LoVo (cell line): ENCODE measurements at places on chromosomes 5 and 9.

- DNase-seq: no peak
These were observed 37.2 kb upstream of the KIF2A start for GRCh38 chr5:62268792-62269191.

- no peak for DNase-seq
These were observed 996.0 kb upstream of the ARRDC3 start for GRCh38 chr5:92378966-92379611.

GRCh38 chr5:111461255-111461671 is 51.1 kb downstream of the STARD4 start:
- DNase-seq: no peak

DNA sequence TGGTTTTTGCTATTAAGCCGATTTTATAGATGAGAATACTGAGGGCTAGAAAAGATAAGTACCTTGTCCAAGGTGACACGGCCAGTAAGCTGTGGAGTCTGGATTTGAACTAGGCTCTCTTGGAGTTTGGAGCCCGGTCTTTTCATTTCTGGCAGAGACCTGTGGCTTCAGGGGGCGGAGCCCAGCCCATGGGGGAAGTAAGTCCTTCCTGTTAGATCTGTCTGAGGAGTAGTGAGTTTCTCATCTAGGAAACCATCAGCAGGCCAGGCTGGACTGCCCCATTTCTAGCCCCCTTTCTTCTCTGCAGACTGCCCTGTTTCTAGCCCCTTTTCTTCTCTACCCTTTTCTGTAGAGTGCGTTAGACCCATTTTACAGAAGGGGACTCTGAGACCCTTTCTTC is 521 bp upstream of the PTGS1 start:
- DNase-seq: no peak

- peak; percentile 44 for DNase-seq
These were observed 355.5 kb downstream of the TLR4 start for GRCh38 chr9:118059484-118060278.

GRCh38 chr5:179820483-179821297 is at the start of gene SQSTM1:
Gene SQSTM1, plus strand, starts transcription at chr5:179820905. Its CDS starts 32 bp downstream, at chr5:179820937.
- DNase-seq: peak; percentile 81

DNA sequence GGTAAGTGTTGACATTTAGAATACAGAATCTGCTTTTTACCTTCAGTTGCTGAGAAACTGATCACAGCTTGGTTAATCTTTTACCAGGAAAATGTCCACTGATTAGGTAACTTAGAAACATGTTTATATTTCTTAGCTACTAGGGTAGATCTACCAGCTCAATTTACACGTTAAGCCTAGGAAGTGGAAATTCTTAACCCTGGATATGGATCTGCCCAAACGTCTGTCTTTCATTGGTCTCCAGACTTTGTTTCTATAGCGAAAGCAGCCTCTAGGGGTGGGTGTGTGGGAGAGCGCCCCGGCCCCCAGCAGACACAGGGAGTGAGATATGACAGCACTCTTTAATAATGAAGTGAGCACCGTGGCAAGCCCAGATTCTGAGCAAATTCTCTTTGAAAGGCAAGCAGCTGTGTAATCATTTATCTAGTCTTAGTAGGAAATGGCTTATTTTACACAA is 141.6 kb upstream of the ZNF608 start:
- DNase-seq: peak; percentile 29

DNA sequence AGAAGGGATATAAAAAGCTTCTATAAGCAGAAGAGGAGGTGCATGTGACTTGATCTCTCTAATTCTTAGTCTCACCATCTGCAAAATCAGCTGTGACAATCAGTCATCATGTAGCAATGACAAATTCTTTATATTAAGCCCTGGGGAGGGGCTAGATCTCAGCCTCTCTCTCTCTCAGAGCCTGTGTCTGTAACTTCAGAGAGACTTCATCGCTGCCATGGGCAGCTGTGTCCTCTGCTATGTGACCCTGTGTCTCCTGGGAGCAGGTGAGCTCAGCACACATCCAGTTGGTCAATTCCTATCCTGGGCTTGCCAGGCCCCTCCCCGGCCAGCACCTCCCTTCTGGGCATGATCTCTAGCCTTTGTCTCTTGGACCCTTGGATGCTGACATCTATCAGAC is 109.6 kb downstream of the ANKRD18B start:
- no peak for DNase-seq

GRCh38 chr9:69486498-69486897 is 161.5 kb downstream of the ENTREP1 start:
- DNase-seq: no peak

DNA sequence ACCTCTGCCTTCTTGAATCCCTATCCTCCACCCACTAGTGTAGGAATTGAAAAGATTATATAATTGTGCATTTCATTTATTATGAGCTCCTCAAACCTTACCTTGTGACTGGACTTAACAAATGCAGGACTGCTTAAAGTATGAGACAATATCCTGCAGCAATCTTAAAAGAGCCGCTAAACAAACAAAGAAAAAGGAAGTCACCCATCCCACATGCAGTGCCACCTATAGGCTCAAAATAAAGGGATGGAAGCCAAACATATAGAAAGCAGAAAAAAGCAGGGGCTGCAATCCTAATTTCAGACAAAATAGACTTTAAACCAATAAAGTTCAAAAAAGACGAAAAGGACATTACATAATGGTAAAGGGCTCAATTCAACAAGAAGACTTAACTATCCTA is 8.7 kb downstream of the PCAT7 start:
- DNase-seq: no peak

DNA sequence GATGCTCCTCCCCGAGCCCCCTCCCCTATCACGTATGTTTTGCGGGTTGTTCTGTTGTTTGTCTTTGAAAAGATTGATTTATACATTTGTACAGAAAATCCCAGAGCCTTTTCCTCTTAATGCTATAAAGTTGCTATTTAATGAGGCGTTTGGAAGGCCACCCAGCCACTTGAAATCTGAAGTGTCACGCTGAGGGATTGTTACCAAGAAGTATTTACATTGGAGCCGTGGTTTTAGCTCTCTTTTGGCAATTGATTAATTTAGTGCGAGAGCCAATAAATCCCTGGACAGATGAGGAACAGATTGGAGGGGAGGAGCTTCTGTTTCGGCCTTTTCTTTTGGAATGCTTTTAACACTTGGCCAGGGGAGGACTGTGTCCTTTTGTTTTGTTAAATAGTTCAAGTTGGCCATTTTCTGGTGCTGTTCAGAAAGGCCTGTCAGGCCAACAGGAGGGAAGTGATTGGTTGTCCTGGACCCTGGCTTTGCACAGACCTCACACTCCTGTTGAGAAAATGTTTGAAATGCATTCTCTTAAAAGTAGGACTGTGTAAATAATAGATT is 250.2 kb downstream of the PDZD2 start:
- DNase-seq: no peak

DNA sequence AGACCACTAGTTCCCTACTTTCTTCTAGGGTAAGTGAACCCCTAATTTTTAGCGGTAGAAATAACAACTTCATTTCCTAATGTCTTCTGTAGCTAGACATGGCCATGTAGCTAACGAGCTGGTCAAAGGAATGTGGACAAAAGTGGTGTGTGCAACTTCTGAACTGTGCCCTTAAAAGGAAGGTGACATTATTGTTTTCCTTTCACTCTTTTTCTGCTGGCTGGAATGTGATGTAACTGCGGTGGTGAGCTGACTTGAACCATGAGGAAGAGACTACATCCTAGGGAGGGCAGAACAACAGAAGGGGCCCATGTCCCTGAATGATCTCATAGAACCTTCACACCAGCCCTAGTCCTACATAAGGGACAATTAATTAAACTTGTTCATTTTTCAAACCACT is 1.3 kb upstream of the SNX2 start:
- no peak for DNase-seq

- DNase-seq: no peak
These were observed 1.9 kb downstream of the LPAR1 start for GRCh38 chr9:111036429-111036789.

GRCh38 chr5:139340051-139340450 is 1.6 kb upstream of the PAIP2 start:
- DNase-seq: no peak

- DNase-seq: no peak
These were observed 8.3 kb upstream of the YTHDC2 start for GRCh38 chr5:113505181-113505580.

- no peak for DNase-seq
These were observed 16.0 kb upstream of the SLC22A4 start for GRCh38 chr5:132277971-132278853.

DNA sequence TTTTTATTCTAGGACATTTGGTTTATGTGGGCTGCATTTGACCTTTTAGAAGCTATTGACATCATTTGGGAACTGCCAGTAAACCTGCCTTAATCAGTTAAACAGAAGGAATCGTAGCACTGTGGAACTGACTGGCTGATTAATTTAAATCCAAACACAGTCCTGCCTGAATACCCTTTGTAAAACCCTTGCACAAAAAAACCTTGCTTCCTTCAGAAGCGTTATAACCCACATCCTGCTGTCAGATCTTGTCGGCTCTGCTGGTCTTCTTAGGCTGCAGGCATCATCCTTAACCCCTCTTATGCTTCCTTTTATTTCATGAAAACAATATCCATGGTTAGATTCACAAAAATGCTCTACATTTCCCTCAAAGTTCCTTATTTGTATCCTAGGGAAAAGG is 46.3 kb downstream of the PAM start:
- DNase-seq: no peak

DNA sequence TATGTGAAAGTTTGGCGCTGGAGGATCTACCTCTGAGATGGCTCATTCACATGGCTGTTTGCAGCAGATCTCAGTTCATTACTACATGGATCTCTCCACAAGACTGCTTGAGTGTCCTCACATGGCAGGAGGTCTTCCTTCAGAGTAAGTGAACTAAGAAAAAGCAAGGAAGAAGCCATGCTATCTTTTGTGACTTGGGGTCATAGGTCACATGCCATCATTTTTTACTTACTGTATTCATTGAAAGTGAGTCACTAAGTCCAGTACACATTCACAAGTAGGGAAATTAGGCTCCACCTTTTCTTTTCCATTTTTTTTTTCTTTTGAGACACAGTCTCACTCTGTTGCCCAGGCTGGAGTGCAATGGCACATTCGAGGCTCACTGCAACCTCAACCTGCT is 8.7 kb upstream of the CDKN2AIPNL start:
- peak; percentile 34 for DNase-seq

GRCh38 chr5:154664869-154665268 is 90.3 kb upstream of the LARP1 start:
- DNase-seq: no peak

DNA sequence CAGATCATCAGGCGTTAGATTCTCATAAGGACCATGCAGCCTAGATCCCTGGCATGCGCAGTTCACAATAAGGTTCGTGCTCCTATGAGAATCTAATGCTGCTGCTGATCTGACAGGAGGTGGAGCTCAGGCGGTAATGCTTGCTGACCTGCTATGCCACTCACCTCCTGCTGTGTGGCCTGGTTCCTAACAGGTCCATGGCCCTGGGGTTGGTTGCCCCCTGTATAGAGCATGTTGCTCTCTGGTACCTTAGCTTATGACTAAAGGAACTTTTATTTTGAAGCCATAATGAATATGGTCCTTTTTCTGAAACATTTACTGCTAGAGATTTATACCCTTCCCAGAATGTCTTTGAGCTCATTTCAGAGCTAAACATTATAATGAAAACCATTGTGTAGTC is 3.1 kb downstream of the MAN2A1 start:
- DNase-seq: no peak

GRCh38 chr5:123696921-123697341 is 185.0 kb downstream of the CSNK1G3 start:
- DNase-seq: no peak

DNA sequence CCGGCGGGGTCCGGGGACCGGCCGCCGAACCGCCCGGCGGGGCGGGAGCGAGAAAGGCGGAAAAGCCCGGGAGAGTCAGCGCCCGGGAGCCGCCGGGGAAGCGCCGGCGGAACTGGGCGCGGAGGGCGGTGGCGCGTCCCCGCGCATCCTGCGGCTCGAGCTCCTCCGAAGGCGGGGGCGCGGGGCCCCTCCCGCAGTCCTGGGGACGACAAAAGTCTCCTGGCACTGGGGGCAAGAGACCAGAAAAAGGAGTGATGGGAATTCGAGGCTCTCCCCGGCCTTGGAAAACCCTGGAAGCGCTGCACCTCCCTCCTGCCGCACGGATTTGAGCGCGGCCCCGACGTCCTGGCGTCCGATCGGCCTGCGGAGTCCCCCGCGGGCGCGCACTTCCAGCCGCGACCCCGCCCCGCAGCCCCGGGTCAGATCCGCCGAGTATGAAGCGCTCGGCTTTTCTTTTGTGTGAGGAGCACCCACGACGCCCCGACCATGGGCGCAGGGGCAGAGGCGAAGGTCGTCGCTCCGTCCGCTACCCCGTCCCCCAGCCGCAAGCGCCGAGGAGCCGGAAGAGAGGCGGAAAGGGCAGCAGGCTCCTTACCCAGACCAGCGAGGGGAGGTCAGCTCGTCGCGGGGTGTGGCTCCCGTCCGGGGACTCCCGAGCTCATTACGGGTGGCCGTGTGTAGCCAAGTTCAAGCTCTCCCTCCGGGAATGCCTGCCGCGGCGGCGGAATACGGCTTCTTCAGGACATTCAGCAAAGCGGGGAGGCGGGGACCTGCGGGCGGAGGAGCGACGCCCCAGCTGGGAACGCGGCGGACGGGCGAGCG is at the start of gene EPB41L4A:
Gene EPB41L4A (minus strand): TSS at position 114 of the 822 bp plus-strand sequence. CDS start 238 bp downstream, outside the sequence.
- peak; percentile 65 for DNase-seq

- DNase-seq: no peak
These were observed 33.1 kb downstream of the RAB3C start for GRCh38 chr5:58615972-58616371.

DNA sequence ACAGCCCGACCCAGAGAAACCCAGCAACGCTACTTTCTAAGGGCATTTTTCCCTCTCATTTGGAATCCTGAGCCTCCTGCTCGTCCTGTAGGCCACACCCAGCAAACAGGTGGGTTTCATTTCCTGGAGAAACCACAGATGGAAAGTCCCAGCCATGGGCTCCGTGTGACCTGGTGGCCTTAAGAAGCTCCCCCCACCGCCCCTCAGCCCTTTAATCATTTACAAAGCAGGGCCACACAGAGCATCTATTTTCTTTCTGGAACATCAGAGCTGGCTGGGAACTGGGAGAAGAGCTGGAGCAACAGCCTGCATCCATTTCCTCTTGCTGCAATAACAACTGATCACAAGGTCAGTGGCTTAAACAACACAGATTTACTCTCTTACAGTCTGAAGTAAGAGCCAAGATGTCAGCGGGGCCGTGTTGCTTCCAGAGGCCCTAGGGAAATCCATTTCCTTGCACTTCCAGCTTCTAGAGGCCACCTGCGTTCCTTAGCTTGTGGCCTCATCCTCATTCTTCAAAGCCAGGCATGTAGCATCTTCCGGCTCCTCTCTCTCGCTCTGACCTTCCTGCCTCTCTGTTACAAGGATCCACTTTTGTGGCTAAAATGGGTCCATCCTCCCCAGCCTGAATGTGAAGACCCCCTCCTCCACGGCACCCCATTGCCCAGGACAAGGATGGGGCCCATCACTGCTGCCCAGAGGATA is 40.5 kb downstream of the C9orf50 start:
- DNase-seq: no peak
